IMR-90 (cell line): ENCODE measurements at places on chromosomes 5 and 9. TPM values are rescaled to one million over a fixed set of nuclear protein-coding genes. Genes with fewer than 3 reads are reported as not detected.

The MEIKIN gene
- total RNA-seq: not detected in 2 replicates

The SLC34A3 gene
- not detected in 2 replicates for total RNA-seq

The MTAP gene
- 33.6 and 50.9 TPM in 2 replicates for total RNA-seq

The GFI1B gene
- total RNA-seq: not detected in 2 replicates

The HSPA5 gene
- total RNA-seq: 118 and 147 TPM in 2 replicates

The GPRIN1 gene
- 2.5 and 3.0 TPM in 2 replicates for total RNA-seq

GRCh38 chr5:143886651-143887638 lies 75.0 kb downstream of the HMHB1 start:
- peak; percentile 49 for DNase-seq

DNA sequence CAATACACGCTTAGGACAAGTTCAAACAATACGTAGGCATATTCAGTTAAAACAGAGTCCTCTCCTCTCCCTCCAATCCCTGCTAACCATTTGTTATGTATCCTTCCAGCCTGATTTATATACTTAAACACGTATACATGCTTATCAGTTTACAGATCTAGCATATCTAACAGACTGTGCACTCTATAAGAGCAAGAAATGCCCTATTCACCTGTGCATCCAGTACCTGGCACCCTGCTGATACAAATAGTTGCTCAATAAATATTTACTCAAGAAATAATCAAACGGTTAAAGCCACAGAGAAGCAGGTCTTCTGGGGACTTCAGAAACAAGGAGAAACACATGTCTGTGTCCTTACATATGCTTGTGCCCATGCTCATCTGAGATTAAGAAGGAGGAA lies 55.9 kb downstream of the MLLT3 start:
- no peak for DNase-seq

DNA sequence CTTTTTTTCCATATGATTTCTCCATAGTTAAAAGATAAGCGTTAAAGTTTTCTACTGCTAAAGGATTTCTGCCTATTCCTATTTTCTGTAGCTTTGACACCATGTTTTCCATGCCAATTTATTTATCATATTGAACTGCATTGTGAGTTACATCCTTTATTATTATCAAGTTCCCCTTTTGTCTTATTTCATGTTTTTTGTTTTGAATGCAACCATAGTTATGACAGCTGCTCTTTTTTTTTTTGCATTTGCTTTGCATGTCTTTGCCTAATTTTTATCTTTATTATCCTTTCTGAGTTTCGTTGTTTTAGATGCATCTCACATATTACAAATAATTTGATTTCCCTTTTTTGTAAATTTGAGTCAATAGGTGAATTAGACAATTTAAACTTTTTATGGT lies 161.5 kb downstream of the DEPDC1B start:
- no peak for DNase-seq

DNA sequence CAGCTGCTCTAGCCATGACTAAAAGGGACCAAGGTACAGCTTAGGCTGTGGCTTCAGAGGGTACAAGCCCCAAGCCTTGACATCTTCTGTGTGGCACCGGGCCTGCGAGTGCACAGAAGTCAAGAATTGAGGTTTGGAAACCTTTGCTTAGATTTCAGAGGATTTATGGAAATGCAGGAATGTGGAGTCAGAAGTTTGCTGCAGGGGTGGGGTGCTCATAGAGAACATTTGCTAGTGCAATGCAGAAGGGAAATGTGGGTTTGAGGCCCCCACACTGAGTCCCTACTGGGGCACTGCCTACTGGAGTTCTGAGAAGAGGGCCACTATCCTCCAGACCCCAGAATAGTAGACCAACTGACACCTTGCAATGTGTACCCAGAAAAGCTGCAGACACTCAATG lies 624.9 kb upstream of the FTMT start:
- no peak for DNase-seq

- no peak for DNase-seq
Observed at GRCh38 chr5:140647042-140647419, 399 bp downstream of the NDUFA2 start.

DNA sequence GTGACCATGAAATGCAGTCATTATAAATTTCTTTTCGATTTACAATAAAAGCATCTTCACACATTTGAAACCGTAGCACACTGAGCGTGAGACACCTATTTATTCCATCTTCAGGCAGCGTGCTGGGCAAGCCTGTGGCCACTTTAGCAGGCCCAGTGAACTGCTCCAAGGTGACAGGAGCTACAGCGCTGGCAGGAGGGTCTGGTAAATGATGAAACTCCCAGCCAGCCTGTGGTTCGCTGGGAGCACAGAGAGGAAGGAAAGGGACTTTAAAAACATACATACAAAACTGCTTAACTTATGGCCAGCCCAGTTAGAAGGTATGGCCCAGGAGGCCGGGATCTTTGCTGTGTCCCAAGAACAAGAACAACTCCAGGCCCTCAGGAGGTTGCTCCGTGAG lies 5.1 kb downstream of the RAPGEF1 start:
- no peak for DNase-seq

GRCh38 chr9:136996361-136997292 lies at the start of gene CLIC3:
TSS of gene CLIC3 (minus strand) at chr9:136996568. CDS start at chr9:136996543, 25 bp downstream.
- no peak for DNase-seq

DNA sequence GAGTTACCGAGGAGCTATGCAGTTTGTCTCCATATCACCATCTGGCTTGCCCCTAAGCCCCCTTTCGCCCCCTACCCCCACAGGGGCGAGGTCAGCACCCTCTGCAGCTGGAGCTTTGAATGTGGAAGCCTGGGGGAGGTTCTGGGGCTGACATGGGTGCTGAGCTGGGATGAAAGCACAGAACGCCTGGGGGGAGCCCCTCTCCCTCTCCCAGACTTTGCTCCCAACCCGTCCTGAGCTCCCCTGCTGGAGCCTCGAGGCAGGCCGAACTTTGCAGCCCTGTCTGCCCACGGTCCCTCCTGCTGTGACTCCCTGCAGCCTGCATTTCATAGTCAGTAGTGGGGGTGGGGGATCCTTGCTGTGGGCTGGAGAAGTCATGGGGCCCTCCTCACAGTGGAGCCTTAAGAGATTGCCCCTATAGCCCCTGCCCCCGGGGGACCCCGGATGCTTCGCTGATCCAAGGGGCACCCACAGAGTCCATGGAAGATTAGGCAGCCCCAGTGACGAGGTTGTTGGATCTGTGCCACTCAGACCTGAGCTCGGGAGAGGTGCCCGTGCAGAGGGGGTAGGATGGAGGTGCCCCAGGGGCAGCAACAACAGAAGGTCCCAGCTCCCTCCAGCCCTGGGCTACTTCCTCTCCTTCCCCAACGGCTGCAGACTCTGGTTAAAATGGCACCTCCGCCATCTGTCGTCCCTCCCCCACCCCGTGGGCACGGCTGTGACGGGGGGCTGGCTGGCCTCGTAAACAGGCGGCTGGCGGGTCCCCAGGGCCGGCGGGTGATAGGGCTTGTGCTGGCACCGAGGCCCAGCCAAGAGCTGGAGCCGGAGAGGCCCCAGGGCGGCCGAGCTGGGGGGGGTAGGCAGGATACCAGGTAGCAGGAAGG lies 162.0 kb downstream of the C9orf50 start:
- no peak for DNase-seq
